ENCODE measurements at places on chromosomes 6 and 20.

- no peak for DNase-seq
Observed at GRCh38 chr6:152147269-152147668, 339.8 kb downstream of the ESR1 start.

- no peak for DNase-seq
Observed at GRCh38 chr20:48970681-48971365, 49.3 kb downstream of the ARFGEF2 start.

DNA sequence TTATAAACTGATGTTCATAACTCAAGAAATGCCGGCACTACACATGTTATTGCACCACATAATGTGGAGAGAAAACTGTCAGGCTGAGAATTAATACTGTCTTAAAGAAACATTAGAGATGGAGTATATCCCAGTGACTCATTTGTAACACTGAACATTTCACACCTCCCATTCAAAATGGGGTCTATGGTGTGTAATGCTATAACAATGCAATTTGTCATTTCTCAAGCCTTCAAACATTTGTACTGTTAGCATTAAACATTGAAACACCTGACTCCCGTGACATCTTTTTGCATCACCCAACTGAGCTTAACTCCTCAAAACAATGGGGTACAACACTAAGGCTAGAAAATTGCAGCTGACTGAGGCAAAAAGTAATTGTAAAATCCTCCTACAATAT is 151.7 kb downstream of the DST start:
- no peak for DNase-seq

- DNase-seq: no peak
Observed at GRCh38 chr20:40932436-40932835, 96.2 kb upstream of the TOP1 start.
